ENCODE measurements at places on chromosomes 6 and 20. TPM values are rescaled to one million over a fixed set of nuclear protein-coding genes. Genes with fewer than 3 reads are reported as not detected.

- DNase-seq = no peak
These were observed 17.9 kb downstream of the EDN3 start for GRCh38 chr20:59318201-59318790.

GRCh38 chr6:121764493-121764892, 329.0 kb downstream of the GJA1 start:
- DNase-seq = no peak

DNA sequence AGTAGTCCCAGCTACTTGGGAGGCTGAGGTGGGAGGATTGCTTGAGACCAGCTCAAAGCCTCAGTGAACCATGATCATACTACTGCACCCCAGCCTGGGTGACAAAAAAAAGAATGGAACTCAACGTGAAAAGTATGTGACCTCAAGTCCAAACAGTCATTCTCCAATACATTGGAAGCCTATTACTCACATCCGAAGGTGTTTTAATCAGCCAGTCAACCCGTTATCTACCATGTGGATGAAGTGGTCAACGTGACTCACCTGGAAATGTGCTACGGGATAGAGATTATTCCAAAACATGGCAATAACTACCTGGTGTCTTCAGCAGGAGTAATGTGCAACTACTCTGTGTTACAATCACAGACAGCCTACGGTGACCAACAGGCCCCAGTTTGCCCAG, 85.8 kb upstream of the TOP1 start:
- DNase-seq = no peak

DNA sequence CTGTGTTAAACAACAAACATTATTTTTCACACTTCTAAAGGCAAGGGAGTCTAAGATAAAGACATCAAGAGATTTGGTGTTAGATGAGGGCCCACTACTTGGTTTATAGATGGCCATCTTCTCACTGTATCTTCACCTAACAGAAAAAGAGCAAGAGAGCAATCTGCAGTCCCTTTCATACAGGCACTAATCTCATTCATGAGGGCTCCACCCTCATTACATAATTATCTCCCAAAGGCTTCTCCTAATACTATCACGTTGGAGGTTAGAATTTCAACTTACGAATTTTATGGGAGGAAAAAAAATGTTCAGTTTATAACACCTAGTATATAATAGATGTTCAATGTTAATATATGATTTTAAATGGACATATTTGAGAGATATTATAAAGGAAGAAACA, 45.6 kb downstream of the HDAC2 start:
- DNase-seq = no peak

SFTA2 gene
- total RNA-seq = not detected

CST7 gene
- total RNA-seq = not detected
